Frontal cortex (tissue), 4 donors: ENCODE measurements at places on chromosomes 11 and 22.

- no peak for DNase-seq
These were observed 14.8 kb downstream of the LGALS12 start for GRCh38 chr11:63520606-63521170.

- DNase-seq, result no peak
These were observed 1285.4 kb upstream of the TENM4 start for GRCh38 chr11:80726236-80726635.

DNA sequence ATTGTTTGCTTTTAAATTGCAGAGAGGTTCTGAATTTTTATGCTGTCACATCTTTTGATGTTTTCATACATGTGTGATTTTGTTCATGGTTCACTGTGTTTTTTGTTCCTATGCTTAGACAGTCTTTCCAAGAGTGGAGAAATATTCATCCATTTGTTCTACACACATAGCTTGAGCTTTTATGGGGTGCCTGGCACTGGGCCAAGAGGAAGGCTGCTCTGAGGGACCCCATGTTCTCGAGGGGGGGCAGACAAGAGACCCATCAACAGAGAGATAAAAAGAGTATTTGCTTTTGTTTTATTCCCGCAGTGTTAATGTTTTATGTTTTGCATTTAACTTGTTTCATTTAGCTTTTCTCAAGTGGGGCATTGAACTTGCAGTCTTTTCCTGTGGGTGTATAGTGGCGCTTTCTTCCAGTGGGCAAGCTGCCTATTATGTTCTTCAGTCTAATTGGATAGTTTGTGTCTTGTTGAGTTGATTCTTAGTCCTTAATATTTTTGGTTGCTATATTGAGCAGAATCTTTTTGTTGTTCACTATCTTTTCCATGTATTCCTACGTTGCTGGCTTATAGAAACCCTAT lies 57.7 kb downstream of the CABIN1 start:
- DNase-seq, result no peak

GRCh38 chr22:35620624-35621251 lies 3.6 kb upstream of the MB start:
- DNase-seq, result no peak

GRCh38 chr11:7869467-7869866 lies 61.6 kb downstream of the OR10A6 start:
- no peak for DNase-seq

DNA sequence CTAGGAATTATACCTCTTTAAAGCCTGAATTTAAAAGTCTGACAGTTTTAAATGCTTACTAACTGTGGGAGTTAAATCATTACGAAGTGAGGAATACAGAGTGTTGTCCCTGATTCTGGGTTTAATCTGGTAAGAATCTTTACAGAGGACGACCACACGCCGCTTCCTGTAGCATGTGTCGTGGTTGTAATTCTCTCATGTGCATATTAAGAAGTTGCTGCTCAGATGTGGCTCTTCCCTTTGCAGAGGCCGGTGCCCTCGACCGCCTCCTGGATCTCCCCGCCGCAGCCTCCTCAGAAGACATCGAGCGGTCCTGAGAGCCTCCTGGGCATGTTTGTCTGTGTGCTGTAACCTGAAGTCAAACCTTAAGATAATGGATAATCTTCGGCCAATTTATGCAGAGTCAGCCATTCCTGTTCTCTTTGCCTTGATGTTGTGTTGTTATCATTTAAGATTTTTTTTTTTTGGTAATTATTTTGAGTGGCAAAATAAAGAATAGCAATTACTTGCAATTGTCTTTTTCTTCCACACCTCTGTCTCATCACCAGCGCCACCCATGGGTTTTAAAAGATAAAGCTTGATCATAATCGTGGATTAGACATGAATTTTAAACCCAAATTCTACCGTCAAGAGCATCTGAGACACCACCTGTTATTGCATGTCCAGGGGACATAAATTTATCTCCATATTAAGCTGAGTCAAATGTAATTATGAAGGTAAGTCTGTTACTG lies 6.5 kb downstream of the GAL start:
- no peak for DNase-seq

DNA sequence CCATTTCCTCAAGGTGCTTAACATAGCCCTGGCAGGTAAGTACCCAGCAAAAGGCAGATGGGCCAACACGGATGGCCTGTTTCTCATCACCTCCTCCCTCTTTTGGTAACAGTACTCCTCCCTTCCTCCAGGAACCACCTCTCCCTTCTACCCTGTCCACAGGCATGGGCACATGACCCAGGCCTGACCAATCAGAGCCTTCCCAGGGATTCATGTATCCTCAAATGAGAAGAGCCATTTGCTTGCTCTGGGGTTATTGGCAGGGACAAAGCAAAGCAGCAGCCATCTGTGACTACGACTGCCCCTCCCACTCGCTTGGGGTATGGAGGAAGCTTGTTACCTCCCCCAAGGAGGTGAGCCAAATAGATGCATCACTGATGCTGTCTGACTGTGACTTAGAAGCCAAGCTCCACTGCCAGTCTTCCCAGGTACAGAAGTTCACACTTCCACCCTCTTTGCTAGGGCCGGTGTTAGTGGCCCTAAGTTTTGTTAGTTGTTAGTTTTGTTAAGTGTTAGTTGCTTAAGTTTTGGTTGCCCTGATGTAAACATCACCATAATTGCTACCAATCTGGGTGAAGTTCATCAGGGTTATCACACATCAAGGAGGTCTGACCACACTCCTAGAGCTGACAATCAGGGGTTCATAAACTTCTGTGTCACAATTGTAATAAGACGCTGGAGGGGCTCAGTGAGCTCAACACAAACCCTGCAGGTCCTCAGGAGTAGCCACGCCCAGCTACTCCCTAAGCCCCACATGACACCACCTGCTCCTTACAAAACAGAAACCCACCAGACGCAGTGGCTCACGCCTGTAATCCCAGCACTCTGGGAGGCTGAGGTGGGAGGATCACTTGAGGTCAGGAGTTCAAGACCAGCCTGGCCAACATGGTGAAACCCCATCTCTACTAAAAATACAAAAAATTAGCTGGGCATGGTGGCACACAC lies 57.3 kb downstream of the ARFGAP3 start:
- DNase-seq, result no peak

GRCh38 chr11:65274735-65275682 lies 13.2 kb downstream of the POLA2 start:
- DNase-seq, result peak; percentile 42

- DNase-seq, result no peak
These were observed 11.7 kb downstream of the PHRF1 start for GRCh38 chr11:587978-588380.
